ENCODE measurements at places on chromosomes 6 and 20.

DNA sequence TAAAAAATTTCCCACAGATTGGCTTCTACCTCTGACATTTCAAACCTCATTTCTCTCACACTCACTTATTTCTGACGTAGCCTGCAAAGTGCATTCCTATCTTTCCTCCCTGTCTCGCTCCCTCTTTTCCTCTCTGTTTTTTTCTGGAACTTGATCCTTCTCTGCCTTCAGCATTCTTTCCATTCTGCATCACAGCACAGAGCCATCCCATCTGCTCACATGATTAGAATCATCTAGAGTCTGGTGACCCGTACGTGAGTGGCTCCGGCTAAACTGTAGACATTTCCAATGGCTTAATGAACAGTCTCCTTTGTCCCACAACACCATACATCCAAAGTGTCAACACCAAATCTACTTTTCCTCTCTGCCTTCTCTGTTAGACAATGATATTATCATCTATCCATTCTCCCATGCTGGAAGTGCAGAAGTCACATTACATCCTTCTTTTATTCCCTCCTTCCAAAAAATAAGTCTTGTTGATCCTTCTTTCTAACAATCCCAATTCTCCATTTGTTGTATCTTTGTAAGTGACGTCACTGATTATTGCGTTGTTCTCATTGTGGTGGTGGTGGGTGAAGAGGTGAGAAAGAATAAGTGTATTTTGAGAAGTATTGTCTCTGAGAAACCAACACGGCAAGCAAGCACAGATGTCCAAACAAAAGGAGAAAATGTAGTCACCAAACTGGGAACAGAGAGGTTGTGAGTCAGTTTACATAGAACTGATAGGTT, 41.6 kb downstream of the OPRM1 start:
- H3K4me3 ChIP-seq: no peak overlapping the region
- no peaks in the 10 kb centered on the region for H3K36me3 ChIP-seq
- no peaks in the 10 kb centered on the region for H3K27me3 ChIP-seq
- no peak overlapping the region for H3K27ac ChIP-seq
- H3K4me1 ChIP-seq: no peaks in the 10 kb centered on the region

GRCh38 chr20:6348908-6349307, 226.1 kb upstream of the FERMT1 start:
- H3K27ac ChIP-seq: no peak overlapping the region
- DNase-seq: no peak
- no peaks in the 10 kb centered on the region for H3K27me3 ChIP-seq
- H3K4me3 ChIP-seq: no peak overlapping the region

GRCh38 chr6:153873541-153873940, 165.5 kb upstream of the OPRM1 start:
- H3K4me1 ChIP-seq: no peaks in the 10 kb centered on the region
- no peak overlapping the region for H3K27ac ChIP-seq
- H3K36me3 ChIP-seq: no peaks in the 10 kb centered on the region
- no peak for DNase-seq

GRCh38 chr20:60695226-60696000, 556.6 kb upstream of the CDH4 start:
- H3K36me3 ChIP-seq: no peaks in the 10 kb centered on the region
- no peak for DNase-seq
- H3K27me3 ChIP-seq: no peaks in the 10 kb centered on the region
- peaks cover 9% of the 10 kb centered on the region for H3K4me1 ChIP-seq
- no peak overlapping the region for H3K4me3 ChIP-seq

GRCh38 chr6:159104931-159105330, 60.1 kb upstream of the TAGAP start:
- H3K4me1 ChIP-seq: peaks cover 3% of the 10 kb centered on the region
- H3K36me3 ChIP-seq: no peaks in the 10 kb centered on the region
- DNase-seq: no peak

- H3K4me3 ChIP-seq: no peak overlapping the region
- DNase-seq: no peak
- no peaks in the 10 kb centered on the region for H3K36me3 ChIP-seq
- H3K27me3 ChIP-seq: no peaks in the 10 kb centered on the region
Observed at GRCh38 chr6:46036911-46037310, 21.3 kb upstream of the CLIC5 start.

DNA sequence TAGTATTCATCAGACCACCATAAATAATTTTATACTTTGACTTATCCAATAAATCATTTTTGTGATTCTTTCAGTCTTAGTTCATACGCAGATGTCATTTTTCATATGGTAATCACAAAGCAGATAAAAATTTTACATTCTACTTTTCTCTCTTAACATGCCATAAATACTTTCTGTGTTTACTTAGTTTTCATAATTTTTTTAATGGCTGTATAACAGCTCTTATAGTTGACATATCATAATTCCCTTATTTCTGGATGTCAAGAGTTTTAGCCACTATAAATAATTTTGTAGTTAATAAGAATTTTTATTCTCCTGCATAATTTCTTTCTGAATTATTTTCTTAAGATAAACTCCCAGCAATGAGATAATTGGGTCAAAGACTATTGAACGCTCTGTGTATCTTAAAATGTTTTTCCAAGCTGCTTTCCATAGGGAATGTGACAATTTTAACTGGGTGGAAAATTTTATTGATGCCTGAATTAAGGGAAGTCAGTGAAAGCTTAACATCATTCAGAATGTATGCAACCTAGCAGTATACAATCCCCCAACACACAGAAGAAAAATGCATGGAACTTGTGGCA, 702.7 kb downstream of the EPM2A start:
- H3K36me3 ChIP-seq: no peaks in the 10 kb centered on the region
- no peak overlapping the region for H3K4me3 ChIP-seq
- no peaks in the 10 kb centered on the region for H3K27me3 ChIP-seq
- no peaks in the 10 kb centered on the region for H3K4me1 ChIP-seq

- no peaks in the 10 kb centered on the region for H3K4me1 ChIP-seq
- H3K27ac ChIP-seq: no peak overlapping the region
- no peaks in the 10 kb centered on the region for H3K36me3 ChIP-seq
- H3K27me3 ChIP-seq: no peaks in the 10 kb centered on the region
- DNase-seq: no peak
Observed at GRCh38 chr6:107730106-107730505, 94.0 kb downstream of the SCML4 start.

DNA sequence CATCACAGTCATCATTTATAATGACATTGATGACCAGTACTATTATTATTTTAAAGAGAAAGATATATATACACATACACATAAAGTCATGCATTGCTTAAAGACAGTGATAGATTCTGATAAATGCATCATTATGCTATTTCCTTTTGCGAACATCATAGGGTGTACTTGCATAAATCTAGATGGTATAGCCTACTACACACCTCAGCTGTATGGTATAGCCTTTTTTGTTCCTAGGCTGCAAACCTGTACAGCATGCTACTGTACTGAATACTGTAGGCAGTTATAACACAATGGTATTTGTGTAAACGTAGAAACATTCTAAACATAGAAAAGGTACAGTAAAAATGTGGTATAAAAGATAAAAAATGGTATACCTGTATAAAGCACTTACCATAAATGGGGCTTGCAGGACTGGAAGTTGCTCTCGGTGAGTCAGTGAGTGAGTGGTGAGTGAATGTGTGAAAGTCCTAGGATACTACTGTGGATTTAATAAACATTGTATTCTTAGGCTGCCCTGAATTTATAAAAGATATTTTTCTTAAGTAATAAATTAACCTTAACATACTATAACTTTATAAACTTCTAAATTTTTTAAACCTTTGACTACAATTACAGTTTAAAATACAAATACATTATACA, 23.9 kb downstream of the QKI start:
- H3K4me1 ChIP-seq: peaks cover 8% of the 10 kb centered on the region
- no peaks in the 10 kb centered on the region for H3K27me3 ChIP-seq
- DNase-seq: no peak
- H3K27ac ChIP-seq: no peak overlapping the region
- H3K36me3 ChIP-seq: no peaks in the 10 kb centered on the region

DNA sequence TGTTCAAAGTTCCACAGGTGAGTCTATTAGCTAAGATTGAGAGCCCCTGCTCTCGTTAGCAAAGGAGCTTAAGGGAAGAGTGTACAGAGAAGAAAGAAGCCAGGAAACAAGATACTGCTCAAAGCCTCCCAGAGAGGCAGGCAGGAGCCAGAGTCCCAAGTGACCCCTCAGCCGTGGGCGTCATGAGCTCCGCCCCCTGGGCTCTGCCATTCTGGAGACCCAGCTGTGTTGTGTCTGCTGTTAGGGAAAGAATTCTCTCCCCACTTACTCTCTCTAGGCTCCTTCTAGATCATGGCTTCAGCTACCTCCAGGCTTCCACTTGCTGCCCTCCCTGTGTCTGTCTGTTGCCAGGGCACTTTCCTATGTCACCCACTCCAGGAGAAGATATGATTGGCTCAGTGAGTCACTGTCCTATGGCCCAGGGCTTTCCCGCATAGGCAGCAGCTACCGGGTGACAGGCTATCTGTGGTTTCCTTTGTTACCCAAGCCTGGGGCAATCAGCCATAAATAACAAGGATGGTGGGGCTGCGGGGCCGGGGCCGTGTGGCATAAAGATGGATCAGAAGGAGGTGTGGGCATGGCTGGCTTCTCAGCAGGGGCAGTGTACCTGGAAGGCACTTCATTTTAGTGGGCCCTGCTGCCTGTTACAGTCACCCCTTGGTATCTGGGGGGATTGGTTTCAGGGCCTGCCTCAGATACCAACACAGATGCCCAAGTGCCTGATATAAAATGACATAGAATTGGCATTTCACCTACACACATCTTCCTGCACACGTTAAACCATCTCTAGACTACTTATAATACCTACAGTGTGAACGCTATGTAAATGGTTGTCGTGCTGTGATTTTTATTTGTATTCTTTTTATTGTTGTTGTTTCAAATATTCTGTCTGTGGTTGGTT, 118.9 kb downstream of the ARMC2 start:
- no peaks in the 10 kb centered on the region for H3K27me3 ChIP-seq
- no peaks in the 10 kb centered on the region for H3K36me3 ChIP-seq
- peaks cover 8% of the 10 kb centered on the region for H3K4me1 ChIP-seq
- no peak overlapping the region for H3K4me3 ChIP-seq
- no peak for DNase-seq

GRCh38 chr6:170378502-170378901, 71.9 kb downstream of the FAM120B start:
- DNase-seq: no peak
- H3K4me3 ChIP-seq: no peak overlapping the region
- H3K27me3 ChIP-seq: no peaks in the 10 kb centered on the region
- H3K4me1 ChIP-seq: no peaks in the 10 kb centered on the region
- no peaks in the 10 kb centered on the region for H3K36me3 ChIP-seq

- no peaks in the 10 kb centered on the region for H3K36me3 ChIP-seq
- no peak overlapping the region for H3K4me3 ChIP-seq
- no peak overlapping the region for H3K27ac ChIP-seq
- H3K4me1 ChIP-seq: no peaks in the 10 kb centered on the region
Observed at GRCh38 chr20:51037532-51038115, 14.7 kb upstream of the KCNG1 start.

DNA sequence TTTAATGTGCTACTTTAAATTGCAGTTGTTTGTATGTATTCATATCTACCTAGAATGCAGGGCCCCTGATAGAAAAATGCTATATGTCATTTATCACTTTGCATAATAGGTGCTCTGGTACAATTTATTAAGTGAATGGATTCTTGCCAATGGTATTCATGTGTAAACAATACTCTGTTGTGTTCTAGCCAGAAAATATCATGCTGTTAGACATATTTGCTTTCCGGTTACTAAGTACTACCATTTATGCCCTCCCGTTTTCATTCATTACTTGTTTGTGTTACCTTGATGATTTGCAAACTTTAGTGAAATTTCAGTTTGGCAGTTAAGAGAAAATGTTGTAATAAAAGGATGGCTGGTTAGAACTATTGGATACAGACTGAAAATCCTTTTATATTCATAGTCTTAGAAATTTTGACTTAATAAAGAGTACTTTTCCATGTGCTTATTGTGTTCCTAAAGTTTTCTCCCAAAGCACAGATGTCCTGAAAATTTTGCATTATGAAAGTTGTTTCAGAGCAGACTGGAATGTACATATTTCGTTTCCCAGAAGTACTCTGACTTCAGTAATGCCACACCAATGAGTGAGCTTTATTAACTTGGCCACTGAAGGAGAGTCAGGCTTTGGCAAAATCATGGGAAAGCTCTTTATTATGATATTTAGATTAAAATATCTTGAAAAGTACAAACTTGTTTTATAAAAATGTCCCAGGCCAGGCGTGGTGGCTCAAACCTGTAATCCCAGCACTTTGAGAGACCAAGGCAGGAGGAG, 31.5 kb downstream of the RPF2 start:
- H3K27ac ChIP-seq: no peak overlapping the region
- H3K27me3 ChIP-seq: no peaks in the 10 kb centered on the region
- H3K36me3 ChIP-seq: peaks cover 11% of the 10 kb centered on the region
- H3K4me1 ChIP-seq: no peaks in the 10 kb centered on the region
- H3K4me3 ChIP-seq: no peak overlapping the region

- H3K36me3 ChIP-seq: peaks cover 2% of the 10 kb centered on the region
- no peak overlapping the region for H3K27ac ChIP-seq
- no peaks in the 10 kb centered on the region for H3K27me3 ChIP-seq
- H3K4me3 ChIP-seq: no peak overlapping the region
Observed at GRCh38 chr20:34522969-34523871, 7.0 kb downstream of the DYNLRB1 start.

DNA sequence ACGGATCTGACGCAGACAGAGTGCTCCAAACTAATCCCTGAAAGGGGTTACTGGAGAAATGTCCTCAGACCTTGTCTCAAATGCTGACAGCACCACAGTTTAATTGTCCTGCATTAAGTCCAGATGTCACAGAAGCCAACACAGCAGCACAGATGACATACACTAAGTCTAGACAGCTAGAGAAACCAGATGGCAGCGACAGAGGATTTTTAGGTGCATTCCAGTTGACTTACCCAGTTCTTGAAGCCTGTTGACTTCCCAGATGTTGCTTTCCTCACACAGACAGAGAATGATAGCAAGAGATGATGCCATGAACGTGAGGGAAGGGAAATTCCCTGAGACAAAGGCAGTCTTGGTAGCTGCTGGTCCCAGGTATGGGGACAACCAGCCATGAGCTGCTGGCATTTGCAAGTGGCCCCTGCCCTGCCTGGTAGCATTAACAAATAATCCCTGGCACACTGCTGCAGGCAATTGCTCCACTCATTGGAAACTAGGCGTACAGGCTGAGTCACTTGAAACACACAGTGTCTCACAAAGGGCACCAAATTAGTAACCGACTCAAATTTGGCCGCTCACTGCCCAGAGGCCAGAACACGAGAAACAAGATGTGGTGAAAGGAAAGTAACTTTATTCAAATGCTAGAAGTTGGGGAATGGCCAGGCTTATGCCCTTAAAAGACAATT, 52.2 kb downstream of the ADGB start:
- H3K36me3 ChIP-seq: no peaks in the 10 kb centered on the region
- H3K4me1 ChIP-seq: no peaks in the 10 kb centered on the region
- H3K27ac ChIP-seq: no peak overlapping the region

- H3K27ac ChIP-seq: no peak overlapping the region
- no peak overlapping the region for H3K4me3 ChIP-seq
- H3K27me3 ChIP-seq: no peaks in the 10 kb centered on the region
- H3K4me1 ChIP-seq: no peaks in the 10 kb centered on the region
Observed at GRCh38 chr6:168050881-168051586, 28.0 kb downstream of the FRMD1 start.
